ENCODE measurements at places on chromosomes 4 and X.

- DNase-seq: no peak
Measured at GRCh38 chrX:122092360-122092759, 1045.0 kb downstream of the GLUD2 start.

DNA sequence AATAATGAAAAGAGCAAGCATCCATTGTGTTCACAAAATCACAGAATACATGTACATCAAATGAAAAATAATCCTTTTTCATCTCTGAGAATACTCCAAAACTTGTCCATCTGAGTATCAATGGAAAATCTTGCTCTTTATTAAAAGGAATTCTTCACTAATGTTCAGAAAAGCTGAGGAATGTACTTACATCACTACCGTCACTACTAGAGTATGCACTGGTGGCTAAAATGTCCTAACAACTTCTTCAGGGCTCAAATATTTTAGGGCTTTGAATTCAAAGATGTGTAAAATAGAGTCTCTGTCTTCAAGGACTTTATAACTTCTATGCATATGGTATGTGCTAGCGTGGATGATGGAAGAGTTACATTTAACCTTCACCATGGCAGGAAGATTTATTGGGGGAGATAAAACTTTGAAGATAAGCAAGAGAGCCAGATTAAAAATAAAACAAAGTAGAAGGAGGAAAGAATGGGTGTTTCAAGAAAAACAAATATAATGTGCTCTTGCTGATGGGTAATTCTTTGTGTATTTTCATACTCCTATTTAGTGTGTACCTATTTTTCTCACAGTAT is 55.1 kb downstream of the DMD start:
- no peak for DNase-seq

DNA sequence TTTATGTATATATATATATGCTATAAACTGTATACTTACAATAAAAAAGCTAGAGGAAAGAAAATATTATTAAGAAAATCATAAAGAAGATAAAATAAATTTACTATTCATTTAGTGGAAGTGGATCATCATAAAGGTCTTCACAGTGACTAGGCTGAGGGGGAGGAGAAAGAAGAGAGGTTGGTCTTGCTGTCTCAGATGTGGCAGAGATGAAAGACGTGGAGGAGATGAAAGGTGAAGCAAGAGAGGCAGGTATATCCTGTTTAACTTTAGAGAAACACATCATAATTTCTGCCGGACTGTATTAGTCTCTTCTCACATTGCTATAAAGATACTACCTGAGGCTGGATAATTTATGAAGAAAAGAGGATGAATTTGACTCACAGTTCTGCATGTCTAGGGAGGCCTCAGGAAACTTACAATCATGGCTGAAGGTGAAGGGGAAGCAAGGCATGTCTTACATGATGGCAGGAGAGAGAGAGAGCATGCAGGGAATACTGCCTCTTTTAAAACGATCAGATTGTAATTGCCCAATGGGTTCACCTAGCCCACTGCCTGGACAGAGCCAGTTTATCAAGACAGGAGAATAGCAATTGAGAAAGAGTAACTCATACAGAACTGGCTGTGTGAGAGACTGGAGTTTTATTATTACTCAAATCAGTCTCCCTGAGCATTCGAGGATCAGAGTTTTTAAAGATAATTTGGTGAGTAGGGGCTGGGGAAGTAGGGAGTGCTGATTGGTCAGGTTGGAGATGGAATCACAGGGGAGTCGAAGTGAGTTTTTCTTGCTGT is 22.1 kb upstream of the RRAGB start:
- no peak for DNase-seq

- DNase-seq: no peak
Measured at GRCh38 chr4:12472087-12472486, 1012.1 kb downstream of the RAB28 start.

GRCh38 chr4:6548201-6548881 is 26.6 kb upstream of the MAN2B2 start:
- DNase-seq: no peak

Measured in AG04449 (cell line).